ENCODE measurements at places on chromosomes 4 and X.
A peak's percentile ranks its signal among the peaks of the same experiment; 100 is the strongest.

DNA sequence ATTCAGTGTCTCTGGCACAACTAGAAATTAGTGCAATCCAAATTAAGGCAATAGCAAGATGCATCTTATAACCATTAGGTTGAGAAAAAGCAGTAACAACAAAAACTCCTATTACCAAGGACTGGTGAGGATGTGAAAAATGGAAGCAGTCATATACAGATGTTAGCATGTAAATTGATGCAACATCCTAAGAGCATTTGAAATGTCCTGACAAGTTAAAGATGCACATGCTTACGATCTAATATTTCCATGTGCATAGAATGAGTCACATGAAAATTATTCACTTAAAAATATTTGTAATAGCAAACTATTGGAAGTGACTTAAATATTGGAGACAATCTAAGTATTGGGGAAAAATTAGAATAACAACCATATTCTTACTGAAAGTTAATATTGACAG lies 163.0 kb downstream of the FAM13A start:
- no peak for DNase-seq

DNA sequence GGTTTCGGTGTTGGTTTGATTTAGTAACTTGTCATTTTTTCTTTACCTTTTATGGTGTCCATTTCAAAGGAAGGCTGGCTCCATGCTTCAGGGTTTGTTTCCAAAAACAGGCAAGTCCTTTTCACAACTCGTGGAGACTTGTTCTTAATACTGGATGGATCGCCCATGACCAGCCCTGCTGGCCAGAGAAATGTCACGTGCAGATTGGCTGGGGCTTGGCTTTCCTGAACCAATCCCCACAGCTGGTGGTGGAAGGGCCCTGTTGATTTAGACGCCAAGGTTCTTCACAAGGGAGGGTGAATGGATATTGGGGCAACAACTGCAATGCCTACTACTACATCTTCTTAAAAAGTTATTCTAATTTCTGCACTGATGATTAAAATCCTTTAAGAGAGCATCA lies 92.6 kb downstream of the SHROOM3 start:
- DNase-seq = no peak

GRCh38 chr4:184263910-184264732 lies 46.4 kb upstream of the ENPP6 start:
- DNase-seq = peak; percentile 67

- DNase-seq = no peak
These were observed 1535.3 kb upstream of the PCDH10 start for GRCh38 chr4:131613824-131614216.

GRCh38 chrX:134633832-134634231 lies 24.4 kb downstream of the PLAC1 start:
- no peak for DNase-seq
